ENCODE measurements at places on chromosomes 7 and 10. TPM values are rescaled to one million over a fixed set of nuclear protein-coding genes. Genes with fewer than 3 reads are reported as not detected.

- DNase-seq: no peak
Measured at GRCh38 chr10:84541289-84541637, 212.9 kb downstream of the CCSER2 start.

DNA sequence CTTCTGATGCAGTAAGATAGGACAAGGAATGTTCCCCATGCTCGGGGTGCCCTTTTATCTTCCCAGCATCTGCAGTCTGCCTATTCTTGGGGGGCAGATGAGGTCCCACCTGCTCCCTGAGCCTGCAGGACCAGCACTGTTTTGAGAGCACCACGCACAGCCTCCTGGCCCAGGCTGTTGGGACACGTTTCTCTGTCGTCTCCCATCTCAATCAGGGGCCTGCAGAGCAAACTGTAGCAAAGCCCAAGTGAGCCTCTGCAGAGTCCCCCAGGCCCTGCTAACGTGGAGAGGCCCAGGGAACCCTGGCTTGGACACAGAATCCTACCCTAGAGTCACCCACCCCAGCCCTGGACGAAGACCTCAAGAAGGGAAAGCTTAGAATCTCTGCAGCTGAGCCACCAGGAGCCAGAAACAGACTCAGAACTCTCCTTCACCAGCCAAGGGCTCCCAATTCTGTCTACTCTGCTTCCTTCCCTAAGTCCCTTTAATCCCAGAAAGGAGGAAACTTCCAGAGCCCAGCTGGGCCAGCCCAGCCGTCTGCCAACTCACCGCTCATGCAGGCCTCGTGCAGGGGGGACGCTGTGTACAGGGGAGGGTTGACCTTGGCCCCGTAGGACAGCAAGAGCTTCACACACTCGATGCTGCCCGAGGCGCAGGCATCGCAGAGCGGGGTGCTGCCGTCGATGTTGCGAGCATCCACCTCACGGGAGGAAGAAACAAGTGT is 15.6 kb downstream of the ASB13 start:
- no peak for DNase-seq

DNA sequence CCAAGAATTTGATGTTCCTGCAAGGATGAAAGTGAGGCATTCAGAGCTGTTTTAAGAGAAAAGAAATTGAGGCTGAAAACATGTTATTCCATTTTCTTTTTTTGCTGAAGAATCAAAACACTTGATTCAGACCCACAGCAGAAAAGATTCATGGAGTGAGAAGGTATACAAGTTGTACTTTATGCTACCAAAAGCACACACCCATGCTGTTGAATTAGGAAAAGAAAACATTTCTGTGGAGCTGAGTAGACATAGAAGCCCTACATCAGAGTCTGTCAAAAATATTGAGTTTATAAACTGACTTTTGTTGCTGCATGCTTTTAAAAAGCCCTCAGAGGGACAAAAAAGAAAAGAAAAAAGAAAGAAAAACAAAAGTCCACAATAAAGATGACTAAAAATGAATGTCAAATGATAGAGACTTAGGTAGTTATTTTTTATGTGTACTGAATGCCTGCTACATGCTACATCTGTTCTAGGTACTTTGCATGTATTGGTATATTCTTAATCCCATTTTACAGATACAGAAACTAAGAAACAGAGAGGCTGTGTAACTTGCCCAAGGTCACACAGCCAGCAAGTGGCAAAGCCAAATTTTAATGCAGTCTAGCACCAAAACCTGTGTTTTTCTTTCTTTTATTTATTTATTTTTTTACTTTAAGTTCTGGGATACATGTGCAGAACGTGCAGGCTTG is 71.7 kb upstream of the PALS2 start:
- no peak for DNase-seq

DNA sequence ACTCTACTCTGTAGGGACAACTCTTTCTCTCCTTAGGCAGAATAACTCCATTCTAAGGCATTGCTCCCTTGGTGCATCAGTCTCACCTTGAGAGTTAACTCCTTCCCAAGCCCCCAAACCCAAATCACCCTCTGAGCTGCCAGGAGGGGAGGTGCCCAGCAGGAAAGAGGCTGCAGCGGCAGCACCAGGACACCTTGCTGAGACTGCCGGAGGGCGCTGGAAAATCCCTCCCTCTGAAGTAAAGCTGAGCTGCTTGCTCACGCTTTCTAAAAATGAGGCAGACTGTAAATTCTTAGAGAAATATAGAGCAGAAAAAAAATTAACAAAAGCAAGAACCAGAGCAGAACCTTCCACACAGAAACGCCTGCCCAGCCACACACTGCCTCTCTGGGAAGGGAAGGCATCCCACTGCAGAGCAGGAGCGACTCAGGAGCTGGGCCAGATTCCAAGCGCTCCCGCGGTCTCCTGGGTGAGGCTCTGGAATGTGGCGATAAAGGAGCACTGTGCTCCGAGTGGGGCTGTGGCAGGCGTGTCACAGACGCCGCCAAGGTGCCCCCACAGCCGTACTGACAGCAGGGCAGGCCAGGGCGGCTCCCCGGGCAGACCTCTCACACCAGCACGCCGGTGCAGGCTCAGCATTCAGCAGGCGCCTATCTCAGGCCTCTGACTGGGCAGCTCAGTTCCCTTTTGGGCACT is 202.1 kb downstream of the TNS3 start:
- no peak for DNase-seq

Gene TSPAN33
- total RNA-seq: 44.8 TPM

Gene PDE1C
- total RNA-seq: not detected

Gene SPDYE16
- 0.21 TPM for total RNA-seq

- DNase-seq: peak; percentile 14
Measured at GRCh38 chr10:126101736-126102135, 205.4 kb downstream of the FANK1 start.

Gene CACUL1
- total RNA-seq: 31.2 TPM

Gene ZNF107
- 92.2 TPM for total RNA-seq

DNA sequence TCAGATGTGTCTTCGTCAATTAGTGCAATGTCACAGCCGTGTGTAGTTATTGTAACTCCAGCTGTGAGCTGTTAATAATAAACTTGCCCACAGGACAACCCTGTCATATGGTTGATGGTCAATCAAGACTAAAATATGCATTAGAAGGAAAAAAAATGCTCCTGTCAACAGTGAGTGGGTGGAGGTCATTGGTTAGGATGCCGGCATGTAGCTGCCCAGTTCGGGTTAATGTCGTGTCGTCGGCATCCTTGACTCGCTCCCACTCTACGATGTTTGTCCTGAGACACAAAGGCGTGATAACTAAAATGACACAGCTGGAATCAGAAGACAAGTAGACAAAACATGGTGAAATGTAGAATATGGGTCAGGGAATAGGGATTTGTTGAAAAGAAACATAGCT is 442.8 kb upstream of the NPVF start:
- DNase-seq: no peak

Gene SLC12A9
- 25.6 TPM for total RNA-seq

DNA sequence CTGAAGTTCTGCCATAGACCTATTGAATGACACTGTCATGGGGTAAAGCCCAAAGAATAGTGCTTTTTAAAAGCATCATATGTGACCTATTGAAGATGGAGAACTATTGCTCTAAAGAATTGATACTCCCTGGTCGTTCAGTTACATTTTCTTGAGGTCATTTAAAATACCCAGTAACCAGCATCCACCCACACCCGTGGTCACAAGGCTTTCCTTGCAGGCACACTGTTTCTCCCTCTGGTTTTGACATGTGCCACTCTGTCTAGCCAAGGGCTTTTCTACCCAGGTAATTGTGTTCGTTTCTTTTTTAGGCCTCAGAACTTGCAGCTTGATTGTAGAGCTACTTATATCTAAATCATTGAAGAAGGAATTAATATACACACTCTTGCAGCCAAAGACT is 68.3 kb upstream of the LYZL2 start:
- DNase-seq: no peak

- DNase-seq: no peak
Measured at GRCh38 chr7:155496267-155497005, 38.5 kb downstream of the EN2 start.

Gene COL17A1
- total RNA-seq: 0.15 TPM

DNA sequence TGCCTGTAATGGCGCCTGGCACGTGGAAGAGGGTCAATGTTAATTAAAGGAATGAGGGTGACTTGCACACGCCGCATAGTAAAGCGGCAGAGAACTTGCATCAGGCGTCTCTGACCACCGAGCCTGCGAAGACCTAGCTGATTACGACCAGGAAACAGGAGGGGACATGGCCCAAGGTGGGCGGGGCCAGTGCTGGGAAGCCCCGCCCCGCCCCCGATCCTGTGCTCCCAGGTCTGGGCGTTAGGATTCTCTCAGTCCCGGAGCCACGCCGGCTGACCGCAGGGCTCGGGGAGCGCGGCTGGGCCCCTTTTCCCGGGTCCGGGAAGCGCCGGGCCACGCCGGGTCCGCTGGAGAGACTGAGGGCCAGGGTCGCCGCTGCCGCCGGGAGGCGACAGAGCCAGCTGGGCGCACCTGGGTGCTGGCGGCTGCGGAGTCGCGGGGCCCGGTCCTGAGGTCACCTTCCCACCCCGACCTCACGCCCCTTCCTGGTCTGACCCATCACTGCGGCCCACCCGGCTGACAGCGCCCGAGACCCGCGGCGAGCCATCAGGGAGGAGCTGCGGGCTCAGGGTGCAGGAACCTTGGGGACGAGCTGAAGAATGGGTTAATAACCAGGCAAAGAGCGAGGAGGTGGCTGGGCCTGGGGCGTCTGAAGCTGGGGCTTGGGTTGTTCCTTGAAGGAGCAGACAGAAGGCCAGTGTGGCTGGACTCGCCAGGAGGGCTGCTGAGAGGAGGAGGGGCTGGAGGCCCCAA is 23.0 kb upstream of the GRID1 start:
- peak; percentile 85 for DNase-seq

DNA sequence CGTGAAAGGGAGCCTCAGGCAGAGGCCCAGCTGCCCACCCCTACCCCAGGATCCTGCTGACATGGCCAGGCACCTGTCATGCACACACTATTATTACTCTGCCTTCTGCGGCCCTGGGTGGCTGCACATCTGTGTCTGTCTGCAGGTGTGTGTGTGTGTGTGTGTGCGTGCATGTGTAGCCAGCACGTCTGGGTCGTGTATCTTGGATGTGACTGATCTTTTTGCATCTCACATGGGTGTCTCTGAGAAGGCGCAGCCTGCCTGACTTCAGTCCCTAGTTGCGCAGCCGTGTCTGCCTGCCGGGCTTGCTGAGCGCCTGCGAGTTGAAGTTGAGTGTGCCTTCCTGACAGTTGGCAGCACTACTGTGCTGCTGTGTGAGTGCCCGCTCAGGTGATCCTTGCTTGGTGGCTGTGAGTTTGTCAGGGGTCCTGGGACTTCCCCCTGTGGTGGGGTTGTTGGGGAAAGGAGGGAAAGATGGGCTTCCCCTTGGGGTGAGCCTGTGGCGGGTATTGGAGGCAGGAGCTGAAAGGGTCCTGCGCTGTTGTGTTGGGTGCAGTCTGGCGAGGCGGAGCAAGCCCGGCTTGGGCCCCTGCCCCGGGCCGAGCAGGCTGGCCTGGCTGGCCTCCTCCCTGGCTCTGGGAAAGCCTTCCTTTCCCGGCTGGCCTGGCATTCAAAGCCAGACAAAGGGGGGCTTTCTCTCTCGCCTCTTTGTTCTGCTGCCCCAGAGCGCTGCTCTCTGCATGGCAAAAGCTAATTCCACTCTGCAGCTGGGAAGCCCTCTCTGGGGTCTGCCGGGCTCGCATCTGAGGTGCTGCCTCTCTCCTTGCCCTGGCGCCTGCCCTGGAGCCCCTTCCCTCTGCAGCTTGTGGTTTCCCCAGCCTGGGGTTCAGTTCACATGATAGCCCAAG is 4.9 kb downstream of the TRIM8 start:
- peak; percentile 88 for DNase-seq

DNA sequence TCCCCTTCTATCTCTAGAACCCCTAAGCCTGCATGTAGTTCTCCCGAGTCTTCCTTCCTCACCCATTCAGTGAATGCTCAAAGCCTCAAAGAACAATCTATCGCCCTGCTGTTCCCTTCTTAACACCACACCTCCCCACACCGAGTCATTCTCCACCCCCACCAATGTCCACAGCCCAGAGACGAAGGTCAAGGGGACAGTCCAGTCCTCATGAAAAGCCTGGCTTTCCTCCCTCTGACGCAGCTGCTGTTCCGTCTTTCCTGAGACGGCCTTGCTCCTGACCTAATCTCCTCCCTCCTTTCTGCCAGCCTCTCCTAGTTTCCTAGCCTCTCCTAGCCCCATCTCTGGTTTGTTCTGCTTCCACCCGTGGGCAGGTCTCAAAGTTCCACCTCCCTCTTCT is 9.2 kb downstream of the MOSPD3 start:
- DNase-seq: no peak

- DNase-seq: peak; percentile 42
Measured at GRCh38 chr7:64887756-64888508, 15.1 kb upstream of the ZNF273 start.

Gene NRP1
- total RNA-seq: not detected

DNA sequence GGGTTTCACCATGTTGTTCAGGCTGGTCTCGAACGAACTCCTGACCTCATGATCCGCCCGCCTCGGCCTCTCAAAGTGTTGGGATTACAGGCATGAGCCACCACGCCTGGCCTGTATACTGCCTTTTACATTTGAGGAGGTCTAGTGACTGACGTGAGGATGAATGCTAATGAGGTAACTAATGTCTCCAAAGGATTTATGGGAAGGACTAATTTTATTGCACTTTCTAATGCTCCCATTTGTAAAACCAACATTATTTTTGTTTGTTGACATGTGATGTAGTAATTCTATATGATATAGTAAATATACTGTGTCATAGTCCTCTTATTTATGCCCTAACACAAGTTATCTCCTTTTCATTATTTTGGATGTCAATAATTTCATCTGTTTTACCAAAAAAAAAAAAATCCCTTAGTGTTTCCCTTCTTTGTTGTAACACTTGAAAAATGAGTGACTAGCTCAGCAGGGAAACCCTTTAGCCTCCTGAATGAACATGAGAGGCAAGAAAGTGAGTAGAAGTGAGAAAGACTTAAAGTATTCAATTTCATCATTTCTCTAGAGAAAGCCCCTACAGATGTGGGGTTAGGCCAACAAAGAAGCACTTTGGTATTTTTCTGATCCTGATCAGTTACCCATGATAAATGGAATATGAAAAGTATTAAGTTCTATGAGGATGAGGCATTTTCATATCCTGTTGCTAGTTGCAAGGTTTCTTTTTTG is 596.9 kb upstream of the PCDH15 start:
- DNase-seq: no peak

Gene GIMAP5
- not detected for total RNA-seq

DNA sequence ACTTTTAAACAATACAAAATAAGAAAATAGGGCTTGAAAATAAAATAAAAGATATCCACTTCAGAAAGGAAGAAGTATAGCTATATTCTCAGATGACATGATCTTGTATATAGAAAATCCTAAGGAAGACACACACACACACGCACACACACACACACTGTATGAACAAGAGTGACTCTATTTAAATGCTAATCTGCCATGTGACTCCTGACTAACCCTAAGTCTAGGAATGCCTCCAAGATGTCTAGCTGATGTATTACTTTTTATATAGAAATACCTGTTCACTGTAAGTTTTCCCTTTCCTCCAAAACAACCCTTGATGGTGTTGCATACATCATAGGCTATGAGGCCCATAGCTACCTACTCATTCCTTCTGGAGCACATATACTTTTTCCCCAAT is 173.1 kb upstream of the LRRTM3 start:
- DNase-seq: no peak

Gene HHEX
- total RNA-seq: 1.7 TPM

DNA sequence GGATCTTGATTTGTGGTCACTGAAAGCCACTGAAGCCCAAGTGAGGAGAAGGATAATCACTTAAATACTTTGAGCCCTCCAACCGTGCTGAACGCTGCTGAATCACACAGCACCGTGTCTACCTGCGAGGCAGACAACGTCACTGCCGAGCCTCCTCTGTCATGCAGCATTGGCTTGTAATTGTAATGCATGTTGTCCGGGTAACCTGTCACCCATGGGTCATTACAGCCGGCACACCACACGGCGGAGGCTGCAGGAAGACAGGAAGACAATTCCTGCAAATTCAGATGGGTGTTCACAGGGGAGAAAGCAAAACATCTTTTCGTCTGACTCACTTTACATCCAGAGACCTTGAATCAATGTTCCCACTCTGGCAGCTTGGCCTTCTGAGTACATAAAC is 546.1 kb upstream of the FOXK1 start:
- no peak for DNase-seq
